ENCODE measurements at places on chromosomes 4 and X.

DNA sequence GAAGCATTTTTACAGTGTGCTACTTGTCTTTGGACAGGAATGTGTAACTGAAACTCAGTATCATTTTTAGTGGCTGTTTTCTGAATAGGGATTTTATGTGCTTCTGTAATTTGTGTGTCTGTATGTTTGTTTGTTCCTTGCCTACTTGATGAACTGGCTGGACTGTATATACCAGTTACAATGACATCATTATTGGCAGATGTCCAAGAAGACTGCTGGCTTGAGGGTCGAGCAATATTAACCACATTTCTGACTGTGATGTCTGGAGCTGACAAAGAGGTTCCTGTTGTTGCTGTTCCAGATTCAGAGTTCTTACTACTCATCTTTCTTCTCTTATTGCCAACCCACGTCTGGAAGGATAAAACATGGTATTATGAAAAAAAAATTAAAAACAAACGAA, 33.0 kb downstream of the HDX start:
- DNase-seq = no peak

- peak; percentile 60 for DNase-seq
Measured at GRCh38 chr4:40976343-40976742, 226.6 kb downstream of the NSUN7 start.

GRCh38 chr4:629915-630641, 4.7 kb downstream of the PDE6B start:
- peak; percentile 14 for DNase-seq

DNA sequence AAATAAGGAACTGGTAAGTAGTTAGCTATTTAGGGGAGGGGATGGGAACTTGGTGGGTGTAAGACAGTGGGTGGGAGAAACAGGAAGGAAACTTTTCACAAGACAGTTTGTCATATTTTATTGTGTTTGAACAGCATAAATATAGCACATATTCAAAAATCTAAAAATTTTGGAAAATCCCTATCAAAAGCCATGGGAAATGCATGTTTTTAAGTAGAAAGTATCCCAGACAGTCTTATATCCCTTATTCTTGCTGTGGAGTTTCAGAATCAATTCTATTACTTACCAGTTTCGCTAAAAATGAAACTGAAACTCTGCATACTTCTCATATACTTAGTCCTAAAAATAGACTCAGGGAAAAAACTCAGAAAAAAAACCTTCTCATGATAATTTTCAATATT, 22.3 kb upstream of the RASGEF1B start:
- no peak for DNase-seq

DNA sequence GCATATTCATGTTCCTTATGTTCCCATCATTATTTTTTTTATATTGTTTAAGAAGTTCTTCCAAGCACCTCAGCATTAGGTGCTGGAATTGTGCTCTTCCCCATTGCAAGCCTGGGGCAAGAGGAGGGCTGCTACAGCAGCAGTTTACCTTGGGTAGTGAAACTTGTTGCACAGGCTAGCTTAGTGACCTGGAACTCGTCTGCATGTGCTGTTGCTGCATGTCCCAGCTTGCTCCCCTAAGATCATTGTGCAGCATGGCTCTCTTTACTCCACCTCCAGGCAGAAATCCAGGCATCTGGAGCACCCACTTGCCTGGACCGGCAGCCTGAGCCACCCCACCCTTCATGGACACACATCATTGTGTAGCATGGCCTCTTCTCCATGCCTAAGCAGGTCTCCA, 776.0 kb downstream of the GLUD2 start:
- no peak for DNase-seq

- no peak for DNase-seq
Measured at GRCh38 chrX:5810636-5811035, 418.0 kb downstream of the NLGN4X start.

DNA sequence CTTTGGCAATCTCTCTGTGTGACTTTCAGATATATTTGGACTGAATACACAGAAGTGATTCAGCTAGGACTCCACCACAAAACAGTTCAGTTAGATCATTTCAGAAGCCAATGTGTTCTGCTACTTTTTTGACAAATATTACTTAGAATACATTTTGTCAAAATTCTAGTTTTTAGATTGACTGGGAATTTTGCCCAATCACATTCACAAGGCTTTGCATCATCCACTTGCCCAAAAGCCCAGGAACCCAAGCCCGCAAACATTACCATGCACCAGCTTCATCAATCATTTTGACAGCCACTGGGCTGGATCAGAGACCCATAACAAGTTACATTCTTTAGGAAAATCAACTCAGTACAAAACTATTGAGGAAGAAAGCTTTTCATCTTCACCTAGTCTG, 256.6 kb upstream of the NDST3 start:
- DNase-seq = no peak

DNA sequence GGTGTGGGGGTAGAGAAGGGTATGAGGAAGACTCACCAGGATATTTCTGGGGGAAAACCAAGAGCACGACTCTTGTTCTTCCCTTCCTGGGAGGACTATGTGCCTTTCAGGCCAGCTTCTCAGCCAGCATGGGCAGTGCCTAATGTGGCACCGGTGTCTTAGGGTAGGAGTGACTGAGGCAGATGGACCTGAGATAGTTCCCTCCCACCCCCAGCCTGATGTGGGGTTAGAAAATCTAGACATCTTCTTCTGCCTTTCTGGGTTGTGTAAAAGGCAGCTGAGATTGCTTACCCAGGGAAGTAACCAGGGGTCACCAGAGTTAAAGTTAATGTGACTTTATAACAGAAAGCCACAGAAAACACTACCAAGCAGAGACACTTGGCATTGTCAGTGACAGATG, 127.3 kb downstream of the TMA16 start:
- no peak for DNase-seq

- no peak for DNase-seq
Measured at GRCh38 chr4:94639298-94639697, 118.5 kb upstream of the BMPR1B start.

GRCh38 chr4:10671366-10671765, 13.2 kb downstream of the CLNK start:
- DNase-seq = no peak
